ENCODE measurements at places on chromosomes 2 and 18. TPM values are rescaled to one million over a fixed set of nuclear protein-coding genes. Genes with fewer than 3 reads are reported as not detected.

CAPG gene
- 12.3 TPM for total RNA-seq

SRD5A2 gene
- not detected for total RNA-seq

OBSL1 gene
- total RNA-seq: 98.6 TPM

TMEM178A gene
- not detected for total RNA-seq

SH3RF3 gene
- 5.1 TPM for total RNA-seq

ARHGAP15 gene
- 4.4 TPM for total RNA-seq

TNP1 gene
- total RNA-seq: not detected

TUBA3E gene
- total RNA-seq: not detected

PARD3B gene
- total RNA-seq: 21.8 TPM

CABYR gene
- total RNA-seq: 2.0 TPM

PMAIP1 gene
- total RNA-seq: 3.1 TPM

UGT1A5 gene
- not detected for total RNA-seq

SCLY gene
- 19.1 TPM for total RNA-seq

VRK2 gene
- 30.3 TPM for total RNA-seq

REG3G gene
- not detected for total RNA-seq

IL1F10 gene
- total RNA-seq: not detected

TMEM247 gene
- total RNA-seq: not detected

ADI1 gene
- total RNA-seq: 33.8 TPM

TUBA4B gene
- 0.43 TPM for total RNA-seq

MRO gene
- total RNA-seq: 0.24 TPM

GRHL1 gene
- 2.2 TPM for total RNA-seq

CASP10 gene
- 1.8 TPM for total RNA-seq

ARHGEF4 gene
- total RNA-seq: 1.8 TPM

ERFE gene
- not detected for total RNA-seq
